Lung (tissue), 17 donors: ENCODE measurements at places on chromosomes 7 and 10. TPM values are rescaled to one million over a fixed set of nuclear protein-coding genes. Genes with fewer than 3 reads are reported as not detected.

GRCh38 chr7:129667116-129667515 is 55.6 kb downstream of the NRF1 start:
- no peak for DNase-seq

- DNase-seq, result no peak
Measured at GRCh38 chr7:38561166-38561565, 70.0 kb downstream of the AMPH start.

- no peak for DNase-seq
Measured at GRCh38 chr10:90222939-90223338, 521.5 kb downstream of the KIF20B start.

DNA sequence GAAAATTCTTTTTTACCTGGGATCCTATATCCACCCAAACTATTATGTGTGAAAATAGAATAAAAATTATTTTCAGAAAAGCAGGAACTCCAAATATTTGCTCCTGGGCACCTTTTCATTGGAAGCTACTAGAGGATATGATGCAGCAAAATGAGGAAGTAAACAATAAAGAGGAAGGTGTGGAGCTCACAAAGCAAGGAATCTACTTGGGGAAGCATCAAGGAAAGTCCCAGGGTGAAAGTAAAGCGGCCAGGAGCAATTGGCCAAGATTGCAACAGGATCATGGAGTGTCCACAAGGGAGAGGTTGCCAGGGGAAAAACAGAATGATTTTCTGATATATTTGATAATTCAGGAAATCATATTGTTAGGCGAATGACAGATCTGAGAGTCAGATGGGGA is 80.8 kb downstream of the CARD11 start:
- no peak for DNase-seq

Gene GIMAP4
- 66.2 TPM for total RNA-seq

Gene JCAD
- 41.9 TPM for total RNA-seq

Gene PPP1R9A
- 25.1 TPM for total RNA-seq

Gene CNTNAP2
- total RNA-seq, result 45.3 TPM
